Activated CD8-positive, alpha-beta memory T cell treated with anti-CD3 and anti-CD28 coated beads for 48 hours (primary cell): ENCODE measurements at places on chromosomes 1 and 21.

- DNase-seq: no peak
Measured at GRCh38 chr1:156524481-156524869, 23.9 kb upstream of the MEF2D start.

DNA sequence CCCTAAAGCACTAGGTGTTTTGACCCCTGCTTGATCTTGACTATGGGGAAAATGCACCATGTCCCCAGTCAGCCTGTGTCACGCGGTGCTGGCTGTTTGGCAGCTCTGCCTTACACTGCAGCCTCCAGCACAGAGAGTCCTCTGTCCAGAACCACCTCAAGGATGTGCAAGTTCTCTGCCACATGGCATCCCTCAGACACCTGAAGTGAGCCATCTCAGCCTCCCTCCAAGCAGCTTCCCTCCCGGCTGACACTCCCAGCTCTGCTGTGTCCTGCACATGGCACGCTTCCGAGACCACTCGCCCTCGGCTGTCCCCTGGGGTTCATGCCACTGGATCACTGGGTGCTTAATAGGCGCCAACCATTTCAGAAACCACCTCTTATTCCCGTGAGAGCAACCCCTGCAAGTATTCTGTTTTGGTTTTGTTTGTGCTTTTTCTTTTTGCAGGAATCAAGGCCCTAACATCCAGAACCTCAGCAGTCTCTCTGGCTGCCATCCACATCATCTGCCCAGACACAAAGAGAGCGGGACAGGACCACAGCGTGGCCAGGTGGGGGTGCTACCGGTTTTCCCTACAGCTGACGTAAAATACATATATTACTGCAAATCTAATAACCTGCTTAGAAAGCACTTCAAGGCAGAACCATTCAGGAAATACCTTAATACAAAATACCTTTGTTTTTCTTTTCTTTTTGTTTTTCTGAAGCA is 45.7 kb downstream of the CAPZB start:
- DNase-seq: no peak

- no peak for DNase-seq
Measured at GRCh38 chr1:15702722-15703550, 18.8 kb downstream of the PLEKHM2 start.

- DNase-seq: no peak
Measured at GRCh38 chr1:224801844-224802490, 127.5 kb upstream of the DNAH14 start.

GRCh38 chr1:200457810-200458209 is 48.0 kb upstream of the ZNF281 start:
- no peak for DNase-seq

GRCh38 chr21:39111931-39112550 is 71.2 kb downstream of the PSMG1 start:
- no peak for DNase-seq

- no peak for DNase-seq
Measured at GRCh38 chr1:205660361-205660760, 19.9 kb downstream of the SLC45A3 start.

DNA sequence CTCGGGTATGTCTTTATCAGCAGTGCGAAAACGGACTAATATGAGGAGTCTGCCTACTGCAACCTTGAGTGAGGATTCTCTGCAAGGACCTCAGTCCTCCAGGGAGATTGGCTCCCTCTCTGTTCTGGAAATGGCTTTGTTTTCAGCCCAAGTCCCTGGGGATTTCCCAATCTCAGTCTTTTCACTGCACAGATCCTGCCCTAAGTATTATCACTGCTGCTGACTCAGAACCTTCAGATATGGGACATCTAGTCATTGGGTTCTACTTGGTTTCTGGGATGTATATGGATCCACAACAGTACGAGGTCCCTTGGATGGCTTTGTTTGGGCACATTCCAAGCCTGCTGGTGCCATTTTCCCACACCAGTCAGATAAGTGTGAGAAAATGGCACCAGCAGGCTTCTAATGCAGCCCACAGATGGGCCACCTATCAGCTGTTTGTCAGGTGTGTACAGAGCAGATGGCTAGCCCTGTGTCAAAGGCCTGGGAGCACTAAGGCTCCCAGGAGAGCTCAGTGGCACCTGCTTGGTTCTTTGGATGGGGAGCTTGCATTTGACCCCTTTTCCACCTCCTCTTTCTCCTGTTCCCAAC is 27.4 kb downstream of the ELF3 start:
- no peak for DNase-seq

DNA sequence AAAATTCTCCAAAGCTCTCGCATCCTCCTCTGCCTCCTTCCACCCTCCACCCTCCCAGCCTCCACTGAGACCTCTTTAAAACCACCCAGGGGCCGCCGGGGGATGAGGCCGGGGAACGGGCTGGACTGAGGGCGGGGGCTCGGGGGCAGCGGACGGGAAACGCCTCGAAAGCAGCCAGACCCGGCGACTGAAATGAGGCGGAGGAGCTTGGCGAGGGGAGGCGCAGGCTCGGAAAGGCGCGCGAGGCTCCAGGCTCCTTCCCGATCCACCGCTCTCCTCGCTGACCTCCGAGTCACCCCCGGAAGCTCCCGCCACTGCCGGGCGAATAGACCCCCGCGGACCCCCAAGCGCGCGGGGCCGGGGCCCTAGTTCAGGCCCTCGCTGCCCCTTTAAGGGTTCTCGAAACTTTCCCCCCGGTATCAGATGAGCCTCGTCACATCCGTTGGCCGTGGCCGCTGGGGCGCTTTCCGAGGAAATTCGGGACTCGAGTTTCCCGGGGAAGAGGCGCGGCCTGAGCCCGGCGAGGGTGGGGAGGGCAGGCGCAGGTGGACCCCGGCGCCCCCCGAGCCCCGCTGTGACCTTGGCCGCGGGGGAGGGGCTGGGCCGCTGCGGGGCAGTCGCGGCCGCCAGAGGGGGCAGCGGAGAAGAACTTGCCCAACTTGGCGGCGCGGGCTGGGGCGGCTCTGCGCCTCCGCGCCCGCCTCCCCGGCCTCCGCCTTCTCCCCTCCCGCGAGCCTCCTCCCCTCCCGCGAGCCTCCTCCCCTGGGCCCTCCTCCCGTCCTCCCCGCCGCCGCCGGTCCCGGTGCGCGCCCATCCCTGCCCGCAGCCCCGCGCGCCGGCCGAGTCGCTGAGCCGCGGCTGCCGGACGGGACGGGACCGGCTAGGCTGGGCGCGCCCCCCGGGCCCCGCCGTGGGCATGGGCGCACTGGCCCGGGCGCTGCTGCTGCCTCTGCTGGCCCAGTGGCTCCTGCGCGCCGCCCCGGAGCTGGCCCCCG is at the start of gene BACE2:
Gene BACE2 (plus strand): TSS at position 813 of the 995 bp plus-strand sequence. CDS start 104 bp downstream, at position 917.
- peak; percentile 14 for DNase-seq

GRCh38 chr1:248592655-248593054 is 4.8 kb downstream of the OR2T10 start:
- DNase-seq: no peak

DNA sequence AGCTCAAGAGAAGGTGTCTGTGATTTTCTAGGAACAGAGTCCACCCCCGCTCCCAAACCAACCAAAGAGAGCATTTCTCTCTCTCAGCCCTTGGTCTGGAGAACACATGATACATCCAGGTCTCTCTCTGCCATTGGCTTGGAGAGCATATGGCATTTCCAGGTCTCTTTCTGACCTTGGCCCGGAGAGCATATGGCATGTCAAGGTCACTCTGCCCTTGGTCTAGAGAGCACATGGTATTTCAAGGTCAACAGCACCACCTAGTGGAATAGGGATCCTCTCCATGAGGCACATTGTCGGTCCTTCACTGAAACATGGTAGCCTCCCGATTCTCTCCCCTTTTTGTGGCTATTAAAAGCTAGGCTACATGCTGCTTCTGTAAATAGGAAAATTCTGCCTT is 437.7 kb upstream of the OLFM3 start:
- no peak for DNase-seq

GRCh38 chr1:221022331-221022730 is 143.1 kb downstream of the HLX start:
- no peak for DNase-seq

- DNase-seq: no peak
Measured at GRCh38 chr1:164308101-164308500, 250.9 kb upstream of the PBX1 start.

DNA sequence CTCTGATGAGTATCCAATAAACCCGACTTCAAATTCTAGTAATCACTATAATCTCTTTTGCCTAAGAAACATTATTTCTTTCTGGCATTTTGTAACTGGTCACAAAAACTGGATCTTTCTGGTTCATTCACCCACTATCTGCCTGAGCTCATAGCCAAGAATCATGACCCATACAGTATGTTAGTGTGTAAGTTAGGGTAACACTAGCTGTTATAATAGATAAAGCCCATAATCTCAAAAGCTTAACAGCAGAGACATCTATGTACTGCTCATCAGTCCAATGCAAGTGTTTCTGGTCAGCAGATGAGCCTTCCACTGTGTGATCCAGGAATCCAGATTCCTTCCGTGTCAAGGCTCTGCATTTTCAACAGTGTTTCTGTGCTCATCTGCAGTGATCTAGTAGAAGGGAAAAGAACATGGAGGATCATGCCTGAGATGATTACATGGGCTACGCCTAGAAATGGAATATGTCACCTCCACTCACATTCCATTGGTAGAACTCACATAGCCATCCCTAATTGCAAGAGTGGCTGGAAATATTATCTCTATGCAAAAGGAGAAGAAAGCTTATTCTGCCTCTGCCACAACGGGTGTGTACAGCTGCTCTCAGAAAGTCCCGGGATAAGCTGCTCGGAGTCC is 27.7 kb downstream of the RRAGC start:
- DNase-seq: no peak

- no peak for DNase-seq
Measured at GRCh38 chr1:41629141-41629540, 144.7 kb upstream of the EDN2 start.

DNA sequence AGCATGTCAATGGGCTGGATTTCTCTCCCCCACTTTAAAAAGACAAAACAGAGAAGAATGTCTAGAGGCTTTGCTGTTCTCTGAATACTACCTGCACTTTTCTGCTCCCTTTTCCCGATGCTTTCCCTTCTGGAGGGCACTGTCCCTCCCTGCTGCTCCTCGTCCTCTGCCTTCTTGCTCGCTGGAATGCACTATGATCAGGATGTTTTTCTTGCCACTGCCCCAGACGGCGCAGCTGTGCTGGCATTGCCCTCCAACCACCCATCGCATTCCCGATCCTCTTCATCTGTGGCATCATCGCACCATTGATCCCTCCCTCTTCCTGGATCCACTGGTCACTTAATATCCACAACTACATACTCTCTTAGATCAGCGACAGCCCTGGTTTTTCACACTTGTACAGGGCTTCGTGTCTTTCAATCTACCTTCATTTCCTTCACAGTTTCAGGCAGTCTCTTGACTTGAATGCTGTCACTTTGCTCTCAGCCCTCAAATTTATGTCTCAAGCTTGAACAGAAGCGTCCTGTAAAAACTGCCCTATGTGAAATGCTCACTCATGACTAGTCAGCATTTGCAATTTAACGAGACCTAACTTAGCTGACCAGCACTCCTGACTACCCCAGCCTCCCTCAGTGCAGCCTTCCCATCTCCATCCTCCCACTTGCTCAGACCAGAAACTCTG is 3.5 kb upstream of the OR11L1 start:
- DNase-seq: no peak

GRCh38 chr1:14915356-14916054 is 238.0 kb upstream of the TMEM51 start:
- DNase-seq: peak; percentile 17

GRCh38 chr1:10738061-10739058 is 58.1 kb downstream of the CASZ1 start:
- DNase-seq: no peak

- no peak for DNase-seq
Measured at GRCh38 chr1:155253797-155254196, 1.5 kb downstream of the ENTREP3 start.

GRCh38 chr1:25977801-25978200 is 20.1 kb downstream of the PAFAH2 start:
- DNase-seq: no peak

GRCh38 chr1:30374400-30375070 is 348.9 kb downstream of the MATN1 start:
- no peak for DNase-seq

DNA sequence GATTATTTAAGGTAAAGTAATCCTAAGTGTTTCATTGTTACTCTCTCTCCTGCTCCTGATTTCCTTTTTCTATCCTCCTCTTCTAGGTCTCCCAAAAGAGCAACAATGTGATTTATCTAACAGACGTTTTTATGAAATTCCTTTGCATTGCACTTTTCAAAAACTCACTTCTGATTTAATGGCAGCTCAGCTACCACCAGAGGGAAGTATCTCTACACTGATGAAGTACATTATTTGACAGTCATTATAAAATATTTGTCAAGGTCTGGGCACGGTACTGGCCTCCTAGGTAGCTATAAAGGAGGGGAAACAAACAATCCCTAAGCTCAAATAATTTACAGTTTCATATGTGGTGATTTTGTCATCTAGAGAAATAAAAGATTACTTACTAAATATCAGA is 15.6 kb downstream of the TMPRSS15 start:
- DNase-seq: no peak

DNA sequence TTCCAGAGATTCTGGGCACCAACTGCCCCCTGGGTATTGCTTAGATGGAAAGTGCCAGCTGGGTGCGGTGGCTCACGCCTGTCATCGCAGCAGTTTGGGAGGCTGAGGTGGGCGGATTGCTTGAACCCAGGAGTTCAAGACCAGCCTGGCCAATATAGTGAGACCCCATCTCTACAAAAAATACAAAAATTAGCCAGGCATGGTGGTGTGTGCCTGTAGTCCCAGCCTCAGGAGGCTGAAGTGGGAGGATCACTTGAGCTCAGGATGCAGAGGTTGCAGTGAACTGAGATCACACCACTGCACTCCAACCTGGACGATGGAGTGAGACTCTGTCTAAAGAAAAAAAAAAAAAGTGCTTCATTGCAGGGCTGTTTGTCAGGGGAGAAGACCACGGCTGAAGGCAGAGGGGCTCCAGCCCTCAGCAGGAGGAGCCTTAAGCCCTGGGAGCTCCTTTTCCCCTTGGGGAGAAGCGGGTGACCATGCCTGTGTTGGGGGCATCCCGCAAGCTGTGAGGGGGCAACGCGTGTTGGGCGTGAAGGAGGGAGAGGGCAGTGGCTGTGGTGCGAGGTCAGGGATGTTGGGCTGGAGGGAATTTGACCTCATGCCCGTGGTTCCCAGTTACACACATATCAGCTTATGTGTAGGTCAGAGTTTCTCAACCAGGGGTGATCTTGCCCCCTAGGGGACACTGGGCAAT is 131.5 kb upstream of the VAMP3 start:
- DNase-seq: no peak

- no peak for DNase-seq
Measured at GRCh38 chr1:94716965-94717364, 103.2 kb upstream of the SLC44A3 start.
